ENCODE measurements at places on chromosomes 1 and 21.

- no peak for DNase-seq
Measured at GRCh38 chr1:25644962-25645361, 28.4 kb downstream of the MAN1C1 start.

GRCh38 chr1:54927472-54928240 is 40.7 kb upstream of the DHCR24 start:
- no peak for DNase-seq

DNA sequence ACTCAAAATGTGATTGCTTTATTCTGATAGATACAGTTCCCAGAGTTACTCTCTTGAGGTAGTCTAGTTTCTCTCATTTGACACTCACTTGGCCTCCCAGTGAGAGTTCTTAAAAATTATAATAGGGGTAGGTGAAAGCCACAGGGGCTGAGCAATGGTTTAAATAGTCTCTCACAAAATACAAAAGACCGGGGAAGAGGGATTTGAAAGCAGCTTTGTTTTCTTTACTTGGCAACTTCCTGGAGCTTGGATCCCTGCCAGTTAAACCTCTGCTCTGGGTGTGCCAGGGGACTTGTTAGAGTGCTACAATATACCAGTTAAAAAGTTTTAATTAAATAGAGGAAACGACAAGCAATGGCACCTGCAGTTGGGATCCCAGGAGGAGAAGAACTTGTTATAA is 31.7 kb downstream of the OR13G1 start:
- no peak for DNase-seq

GRCh38 chr1:25804964-25805862 is 5.2 kb downstream of the SELENON start:
- DNase-seq: no peak

GRCh38 chr1:198290089-198290683 is 133.4 kb downstream of the NEK7 start:
- no peak for DNase-seq

GRCh38 chr1:18482721-18483425 is 2.1 kb downstream of the KLHDC7A start:
- no peak for DNase-seq

GRCh38 chr1:94658221-94658620 is 116.7 kb upstream of the F3 start:
- peak; percentile 38 for DNase-seq

DNA sequence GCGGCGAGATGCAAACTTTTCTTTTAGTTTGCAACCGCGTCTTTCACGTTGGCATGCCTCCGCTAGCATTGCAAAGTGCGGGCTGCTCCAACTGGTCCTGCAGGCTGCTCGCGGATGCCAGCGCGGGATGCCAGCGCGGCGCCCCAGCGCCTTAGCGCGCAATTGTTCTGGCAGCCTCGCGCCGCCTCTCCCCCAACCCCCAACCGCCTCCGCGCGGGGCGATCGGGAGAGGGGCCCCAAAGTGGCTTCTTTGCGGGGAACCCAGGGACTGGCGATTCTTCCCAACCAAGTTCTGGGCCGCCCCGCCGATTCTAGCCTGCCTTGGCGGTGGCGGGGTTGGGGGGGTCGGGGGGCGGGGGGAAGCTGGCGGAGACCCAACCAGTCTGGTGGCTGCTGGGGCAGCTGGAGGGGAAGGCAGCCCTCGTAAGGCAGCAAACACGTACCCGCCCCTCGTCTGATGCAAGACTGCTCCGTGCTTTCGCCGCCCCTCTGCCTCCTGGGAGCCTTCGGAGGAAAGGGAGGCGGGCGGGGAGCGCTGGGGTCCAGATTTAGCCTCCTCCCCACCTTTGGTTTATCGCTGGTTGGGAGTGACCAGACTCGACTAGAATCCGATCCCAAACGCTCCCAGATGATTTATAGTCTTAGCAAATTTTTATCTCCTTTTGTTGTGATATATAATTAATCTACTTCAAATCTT is 756 bp downstream of the PHGDH start:
- peak; percentile 87 for DNase-seq

- DNase-seq: no peak
Measured at GRCh38 chr1:112850034-112850757, 105.8 kb downstream of the SLC16A1 start.

- DNase-seq: no peak
Measured at GRCh38 chr1:51524817-51525216, 5.8 kb upstream of the EPS15 start.

DNA sequence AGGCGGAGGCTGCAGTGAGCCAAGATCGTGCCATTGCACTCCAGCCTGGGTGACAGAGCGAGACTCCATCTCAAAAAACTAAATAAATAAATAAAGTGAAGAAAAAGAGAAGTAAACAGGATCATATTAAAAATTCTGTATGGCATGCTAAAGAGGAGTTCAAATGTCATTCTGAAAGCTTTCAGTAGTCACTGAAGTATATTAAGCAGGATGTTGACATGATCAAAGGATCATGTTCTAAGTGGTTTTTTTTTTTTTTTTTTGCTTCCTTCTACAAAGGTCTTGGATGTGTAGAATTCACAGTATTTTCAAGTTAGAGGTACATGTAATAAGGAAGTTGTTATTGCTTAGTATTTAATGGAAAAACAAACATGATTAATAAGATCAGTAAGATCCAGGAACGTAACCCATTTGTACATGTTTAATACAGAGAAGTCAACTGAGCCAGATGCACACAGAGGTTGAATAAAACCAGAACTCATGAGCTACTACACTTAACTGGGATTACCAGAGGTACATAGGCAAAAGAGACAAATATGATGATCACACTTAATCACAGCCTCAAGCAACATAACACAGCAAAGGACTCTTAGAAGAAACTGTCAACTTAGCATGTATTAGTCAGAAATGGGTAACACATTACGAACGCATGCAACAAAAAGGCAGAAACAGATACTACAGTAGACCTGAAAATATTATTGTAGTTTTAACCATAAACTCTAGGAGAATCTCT is 12.2 kb downstream of the CDC42BPA start:
- DNase-seq: no peak

- DNase-seq: peak; percentile 85
Measured at GRCh38 chr1:67564193-67564592, 120.8 kb upstream of the GADD45A start.

Data from GM04504 (cell line).